Activated CD4-positive, CD25-positive, alpha-beta regulatory T cell (primary cell): ENCODE measurements at places on chromosomes 13 and 19.

DNA sequence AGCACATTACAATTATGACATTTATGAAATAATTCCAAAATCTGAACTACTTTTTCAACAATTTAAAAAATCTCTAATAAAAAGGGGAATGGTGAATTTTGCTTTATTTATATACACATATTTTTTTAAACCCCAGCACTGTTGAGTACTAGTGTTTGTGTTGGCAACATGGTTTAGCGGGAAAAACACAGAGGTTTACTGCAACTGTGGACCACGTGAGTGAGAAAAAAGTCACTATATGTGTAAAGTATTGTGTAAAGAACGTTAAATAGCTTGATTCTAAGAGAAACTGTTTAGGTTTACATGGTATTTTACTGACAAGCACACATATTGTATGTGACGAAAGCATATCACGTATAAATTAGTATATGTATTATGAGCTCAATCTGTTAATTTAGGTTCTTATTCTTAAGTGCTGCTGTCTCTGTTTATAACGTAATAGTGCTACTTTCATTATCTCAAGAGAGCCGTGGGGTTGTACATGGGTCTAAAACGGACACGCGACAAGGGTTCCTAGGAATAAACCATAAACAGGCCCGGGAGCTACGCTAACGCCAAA, 617 bp downstream of the SKA3 start:
- DNase-seq = no peak

GRCh38 chr13:78306519-78307206, 296.7 kb downstream of the POU4F1 start:
- DNase-seq = no peak

- DNase-seq = no peak
Observed at GRCh38 chr19:5337708-5338655, 2.6 kb downstream of the PTPRS start.

DNA sequence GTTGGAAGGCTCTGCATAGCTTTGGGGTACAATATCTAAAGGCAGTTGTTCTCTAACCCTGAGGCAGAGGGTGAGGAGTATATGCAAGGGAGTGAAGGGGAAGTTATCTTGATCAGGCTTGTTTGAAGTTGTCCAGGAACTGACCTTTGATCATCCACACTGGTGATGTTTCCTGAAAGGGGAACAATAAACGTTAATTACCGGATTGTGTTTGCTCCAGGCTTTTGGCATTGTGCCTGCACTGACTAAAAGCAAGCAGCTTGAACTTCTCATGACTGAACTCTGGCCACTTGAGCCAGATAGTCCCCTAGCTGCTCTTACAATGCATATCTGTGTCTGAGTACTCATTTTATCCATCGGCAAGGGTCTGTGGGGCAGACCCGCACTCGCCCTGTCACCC, 27.0 kb upstream of the ZNF726 start:
- DNase-seq = no peak

- DNase-seq = no peak
Observed at GRCh38 chr13:45108716-45109101, 11.6 kb upstream of the GTF2F2 start.

- no peak for DNase-seq
Observed at GRCh38 chr19:38815059-38816001, 2.6 kb upstream of the LGALS4 start.

DNA sequence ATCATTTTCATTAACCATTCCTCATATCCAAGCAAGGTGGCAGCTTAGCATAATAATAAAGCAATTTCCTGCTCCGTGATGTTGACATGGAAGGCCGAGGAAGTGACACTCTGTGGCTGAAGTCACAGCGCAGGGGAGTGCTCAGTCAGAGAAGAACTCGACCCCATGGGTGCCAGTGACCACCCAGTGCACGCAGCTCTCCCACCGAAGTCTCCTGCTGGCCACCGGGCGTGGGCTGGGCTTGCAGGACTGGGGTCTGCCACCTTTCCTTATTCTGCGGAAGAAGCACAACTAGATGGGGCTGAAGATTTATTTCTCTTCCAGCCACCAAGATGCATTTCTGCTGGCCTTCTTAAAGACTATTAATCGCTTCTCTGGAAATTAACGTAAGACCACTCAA, 132.1 kb upstream of the SPACA7 start:
- no peak for DNase-seq

DNA sequence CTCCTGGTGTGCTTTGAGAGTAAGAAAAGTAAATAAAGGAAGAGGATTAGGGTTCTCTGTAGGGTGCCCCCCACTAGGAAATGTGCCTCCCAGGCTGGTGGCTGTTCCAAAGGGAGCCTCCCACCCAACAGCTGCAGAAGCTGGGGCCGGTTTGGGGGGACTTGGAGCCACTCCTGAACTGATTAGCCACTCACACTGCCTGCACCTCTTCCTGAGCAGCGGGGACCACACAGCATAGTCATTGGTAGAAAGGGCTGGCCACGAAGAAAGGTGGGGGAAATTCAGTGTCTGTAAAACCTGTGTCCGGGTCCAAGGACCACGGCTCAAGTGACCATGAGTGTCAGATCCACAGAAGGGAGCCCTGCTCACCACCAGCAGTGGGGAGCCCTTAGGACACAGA, 55.6 kb downstream of the SPACA7 start:
- DNase-seq = no peak

GRCh38 chr13:110471156-110471832, 90.2 kb downstream of the RAB20 start:
- DNase-seq = no peak

DNA sequence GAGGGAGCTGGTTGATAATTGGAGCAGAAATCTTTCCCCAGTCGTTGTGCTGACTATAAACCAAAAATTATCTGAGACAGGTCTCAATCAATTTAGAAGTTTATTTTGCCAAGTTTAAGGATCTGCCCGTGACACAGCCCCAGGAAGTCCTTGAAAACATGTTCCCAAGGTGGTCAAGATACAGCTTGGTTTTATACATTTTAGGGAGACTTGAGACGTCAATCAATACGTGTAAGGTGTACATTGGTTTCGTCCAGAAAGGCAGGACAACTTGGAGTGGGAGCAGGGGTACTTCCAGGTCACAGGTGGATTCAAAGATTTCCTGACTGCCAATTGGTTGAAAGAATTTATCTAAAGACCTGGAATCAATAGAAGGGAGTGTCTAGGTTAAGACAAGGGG, 17.6 kb downstream of the CFAP97D2 start:
- DNase-seq = no peak

DNA sequence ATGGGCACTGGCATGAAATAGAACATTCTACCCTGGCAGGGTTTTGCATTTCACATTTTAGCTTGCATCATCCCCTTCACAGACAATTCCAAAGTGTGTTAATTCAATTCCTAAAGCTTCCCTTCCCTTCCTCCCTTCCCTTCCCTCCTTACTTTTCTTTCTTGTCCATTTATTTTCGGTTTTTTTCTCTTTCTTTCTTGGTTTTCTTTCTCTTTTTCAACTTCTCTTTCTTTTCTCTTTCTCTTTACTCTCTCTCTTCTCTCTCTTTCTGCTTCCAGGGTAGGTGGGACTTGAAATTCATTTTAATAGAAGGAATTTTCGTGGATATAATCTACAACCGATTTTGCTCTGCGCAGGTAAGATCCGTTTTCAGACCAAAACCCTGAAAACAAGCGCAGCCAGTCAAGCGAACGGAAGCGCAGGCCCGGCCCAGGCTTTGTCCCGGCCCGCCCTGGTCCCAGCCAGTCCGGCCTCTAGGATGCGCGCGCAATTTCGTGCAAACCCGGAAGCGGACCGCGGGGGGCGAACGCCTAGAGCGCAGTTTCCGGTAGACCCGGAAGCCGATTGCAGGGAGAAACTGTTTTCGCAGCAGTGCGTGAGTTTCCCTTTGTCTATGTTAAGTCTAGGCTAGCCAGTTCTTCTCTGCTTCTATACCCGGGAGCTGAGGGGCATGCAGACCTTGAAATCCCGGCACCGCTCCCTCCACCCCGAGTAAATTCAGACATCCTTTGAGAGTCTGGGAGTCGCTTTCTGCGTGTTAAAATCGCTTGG, at the start of gene ZNF528:
ZNF528 (plus strand) TSS at position 540 of the 771 bp plus-strand sequence. CDS start 4,165 bp downstream, outside the sequence.
- peak; percentile 93 for DNase-seq
